ENCODE measurements at places on chromosomes 1 and 21.

- DNase-seq = peak; percentile 62
Observed at GRCh38 chr1:152398812-152399698, 15.0 kb downstream of the CRNN start.

- peak; percentile 60 for DNase-seq
Observed at GRCh38 chr1:7856345-7856744, 3.5 kb upstream of the UTS2 start.

DNA sequence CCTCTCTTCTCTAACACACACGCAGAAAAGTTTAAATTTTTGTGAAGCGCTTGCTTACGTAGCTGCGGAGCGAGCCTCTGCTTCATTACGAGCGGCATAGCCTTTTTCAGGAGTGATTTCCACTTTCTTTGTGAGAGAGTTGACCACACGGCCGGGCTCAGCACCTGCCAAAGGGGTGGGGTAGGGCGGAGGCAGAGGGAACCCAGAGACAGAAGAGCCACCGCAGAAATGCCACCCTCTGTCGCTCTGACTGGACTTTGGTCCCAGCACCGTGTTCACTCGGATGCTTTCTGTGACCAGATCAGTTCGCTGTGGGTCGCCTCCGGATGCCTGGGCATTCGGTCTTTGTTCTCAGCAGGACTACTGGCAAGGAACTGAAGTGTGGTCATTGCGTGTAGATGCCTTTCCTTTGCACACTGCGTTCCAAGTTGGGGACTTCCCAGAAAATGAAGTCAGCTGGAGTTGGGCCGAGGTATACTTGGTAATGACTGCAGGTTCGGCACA lies 883 bp downstream of the CHODL start:
- no peak for DNase-seq

DNA sequence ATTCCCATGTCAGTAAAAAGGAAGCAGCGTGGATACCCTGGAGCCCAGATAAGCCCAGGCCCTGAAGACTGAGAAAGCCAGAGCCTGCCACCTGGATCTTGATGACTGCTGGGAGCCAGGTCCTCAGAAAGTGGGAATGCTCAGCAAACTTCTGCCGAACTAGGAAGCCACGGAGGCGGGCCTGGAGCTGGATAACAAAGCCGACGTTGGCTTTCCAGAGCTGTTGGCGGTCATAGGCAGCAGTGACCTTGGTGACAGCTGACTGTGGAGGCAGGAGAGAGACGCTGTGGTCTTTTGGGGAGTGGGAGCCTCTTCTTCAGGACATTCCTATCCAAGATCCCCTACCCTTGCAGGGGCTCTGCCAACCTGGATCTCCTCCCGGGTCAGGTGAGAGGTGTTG lies 24.4 kb downstream of the IQGAP3 start:
- DNase-seq = no peak

DNA sequence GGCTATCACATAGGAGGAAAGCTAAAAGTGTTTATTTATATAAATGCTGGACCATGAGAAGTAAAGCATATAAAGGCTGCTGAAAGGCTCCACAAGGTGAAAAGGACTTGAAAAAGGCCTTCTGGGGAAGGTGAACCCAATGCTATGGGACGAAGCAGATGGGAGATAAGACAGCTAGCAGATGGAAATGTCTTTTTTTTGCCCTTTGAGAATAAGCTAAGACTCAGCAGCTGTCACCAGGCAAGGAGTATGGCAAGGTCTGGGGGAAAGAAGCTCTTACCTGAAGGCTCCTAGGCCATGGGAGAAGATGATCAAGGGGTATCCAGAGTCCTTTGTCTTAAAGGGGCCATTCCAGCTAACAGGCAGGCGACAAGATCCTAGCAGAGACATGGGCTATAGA lies 9.9 kb downstream of the PAFAH2 start:
- DNase-seq = no peak

DNA sequence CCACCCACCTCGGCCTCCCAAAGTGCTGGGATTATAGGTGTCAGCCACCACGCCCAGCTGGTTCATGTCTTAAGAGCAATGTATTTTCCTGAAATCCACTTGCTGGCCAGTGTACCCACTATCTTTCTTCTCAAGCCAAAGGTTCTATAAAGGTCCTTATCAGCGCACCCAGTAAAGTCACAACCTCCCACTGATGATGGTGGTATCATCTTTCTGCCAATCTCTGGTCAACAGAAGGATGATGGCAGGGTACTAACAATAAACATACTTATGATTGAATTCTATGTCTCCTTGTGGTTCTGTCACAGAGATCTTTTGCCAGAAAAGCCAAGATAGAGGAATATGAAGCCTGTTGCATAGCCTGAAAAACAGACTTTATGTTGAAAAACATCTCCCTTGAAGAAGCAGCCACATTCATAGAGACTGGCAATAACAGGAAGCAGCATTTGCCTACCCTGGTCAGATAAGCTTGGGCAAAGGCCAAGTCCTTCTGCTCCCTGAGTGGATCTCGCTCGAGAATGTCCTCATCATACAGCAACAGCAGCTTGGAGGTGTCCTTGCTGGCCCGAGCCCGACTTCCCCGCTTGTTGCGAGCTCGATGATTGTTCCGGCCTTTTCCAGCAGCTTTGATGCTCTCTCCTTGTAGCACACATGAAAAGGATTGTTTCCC lies 73.0 kb downstream of the DAP3 start:
- no peak for DNase-seq

- DNase-seq = no peak
Observed at GRCh38 chr1:22772014-22772413, 61.4 kb downstream of the EPHB2 start.

GRCh38 chr1:73042403-73042802 lies 760.1 kb upstream of the NEGR1 start:
- DNase-seq = no peak

DNA sequence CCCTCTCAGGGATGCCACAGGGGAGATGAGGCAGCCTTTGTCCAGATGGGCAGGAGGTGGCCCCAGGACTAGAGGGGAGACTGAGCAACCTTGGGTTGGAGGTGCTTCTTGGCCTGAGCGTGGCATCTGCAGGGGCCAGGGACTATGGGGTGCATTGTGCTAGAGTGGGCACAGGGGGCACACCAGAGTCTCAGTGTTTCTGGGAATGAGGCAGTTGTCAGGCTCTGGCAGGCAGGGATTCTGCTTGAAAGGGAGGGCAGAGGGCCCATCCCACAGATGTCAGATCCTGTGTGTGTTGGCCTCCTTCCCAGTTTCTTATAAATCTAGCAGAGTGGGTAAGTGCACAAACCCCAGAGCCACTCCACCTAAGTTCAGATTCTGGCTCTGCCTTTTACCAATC lies 13.7 kb downstream of the LGR6 start:
- DNase-seq = no peak
